Effector memory CD8-positive, alpha-beta T cell (primary cell): ENCODE measurements at places on chromosomes 11 and 22.

- peaks cover 3% of the 10 kb centered on the region for H3K36me3 ChIP-seq
- H3K27ac ChIP-seq: no peak overlapping the region
- DNase-seq: no peak
- no peak overlapping the region for H3K4me3 ChIP-seq
These were observed 673 bp upstream of the SHANK2 start for GRCh38 chr11:71252770-71253730.

DNA sequence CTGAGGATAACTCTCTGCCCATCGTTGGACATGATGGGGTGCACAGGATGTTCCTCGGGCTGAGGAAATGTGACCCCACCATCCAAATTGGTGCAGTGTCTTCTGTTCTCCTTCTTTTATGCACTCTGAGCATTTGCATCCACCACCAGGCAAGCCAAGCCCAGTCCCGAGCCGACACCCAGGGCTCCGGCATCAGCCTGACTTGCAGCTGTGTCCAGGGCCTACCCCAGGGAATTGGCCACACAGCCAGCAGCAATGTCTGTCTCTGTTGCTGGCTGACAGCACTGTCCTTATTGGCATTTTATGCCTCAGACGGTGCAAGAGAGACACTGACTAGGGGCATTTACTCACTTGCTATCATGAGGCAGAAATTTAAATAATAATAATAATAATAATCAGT lies 25.4 kb upstream of the CPT1A start:
- H3K36me3 ChIP-seq: no peaks in the 10 kb centered on the region
- no peak overlapping the region for H3K27ac ChIP-seq

DNA sequence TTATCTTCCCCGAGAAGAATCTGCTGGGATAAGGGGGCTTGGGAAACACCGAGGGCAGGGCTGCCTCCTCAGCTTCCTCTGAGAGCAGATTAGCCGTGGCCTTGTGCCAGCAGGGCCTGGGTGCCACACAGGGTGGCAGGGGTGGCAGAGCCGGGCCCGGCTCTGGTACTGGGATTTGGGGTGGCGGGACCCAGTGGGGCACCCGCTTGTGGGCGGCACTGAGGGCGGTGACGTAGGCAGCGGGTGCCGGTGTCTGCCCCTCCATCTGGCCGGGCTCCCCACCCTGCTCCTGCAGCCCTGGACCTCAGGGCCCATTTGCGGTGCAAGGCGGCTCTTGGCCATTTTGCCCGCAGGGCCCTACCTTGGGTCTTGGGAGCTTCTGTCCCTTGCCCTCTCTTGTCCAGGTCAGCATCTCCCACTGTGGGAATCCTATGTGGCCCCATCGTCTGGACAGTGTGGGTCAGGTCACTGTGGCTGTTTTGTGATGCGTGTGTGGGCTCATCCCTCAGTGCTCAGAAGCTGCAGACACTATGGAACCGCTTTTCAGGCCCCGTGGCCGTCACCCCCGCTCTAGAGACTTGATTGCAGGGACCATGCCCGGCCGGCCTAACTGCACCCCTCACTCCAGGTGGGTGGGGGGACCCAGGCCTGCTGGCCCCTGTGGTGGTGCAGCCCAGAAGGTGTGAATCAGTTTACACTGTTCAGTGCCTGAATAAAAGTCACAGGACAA lies 29.7 kb upstream of the KRTAP5-6 start:
- no peak overlapping the region for H3K4me3 ChIP-seq
- DNase-seq: no peak
- H3K4me1 ChIP-seq: no peaks in the 10 kb centered on the region
- peaks cover 17% of the 10 kb centered on the region for H3K36me3 ChIP-seq
- no peak overlapping the region for H3K27ac ChIP-seq

DNA sequence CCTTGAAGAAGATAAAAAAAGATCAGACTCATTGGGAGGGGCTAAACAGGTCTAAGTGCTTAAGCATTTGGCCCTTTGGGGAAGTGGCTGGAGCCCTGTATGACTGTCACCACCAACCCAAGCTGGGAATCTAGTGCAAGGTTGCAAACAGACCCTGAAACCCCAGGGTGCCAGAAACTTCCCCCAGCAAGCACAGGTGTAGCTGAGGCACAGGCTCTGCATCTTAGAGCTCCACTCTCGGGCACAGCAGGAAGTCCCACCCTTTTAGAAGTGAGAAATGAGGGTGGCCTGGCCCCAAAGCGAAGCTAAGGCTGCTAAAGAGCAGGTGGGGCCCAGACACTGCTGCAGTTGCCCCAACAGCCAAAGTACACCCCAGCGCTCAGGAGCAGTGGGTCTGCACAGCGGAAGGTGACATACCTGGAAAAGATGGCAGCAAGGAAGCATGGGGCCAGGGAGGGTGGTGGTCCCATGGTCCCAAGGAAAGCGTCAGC lies 5.8 kb upstream of the KDM2A start:
- H3K27ac ChIP-seq: peak overlapping the region; percentile 63
- DNase-seq: peak; percentile 14
- H3K27me3 ChIP-seq: no peaks in the 10 kb centered on the region
- H3K4me3 ChIP-seq: peak overlapping the region; percentile 69
- no peaks in the 10 kb centered on the region for H3K36me3 ChIP-seq
- H3K4me1 ChIP-seq: peaks cover 12% of the 10 kb centered on the region

- H3K27me3 ChIP-seq: peaks cover 24% of the 10 kb centered on the region
- no peaks in the 10 kb centered on the region for H3K4me1 ChIP-seq
- no peak for DNase-seq
- no peaks in the 10 kb centered on the region for H3K36me3 ChIP-seq
These were observed 221.4 kb downstream of the C11orf91 start for GRCh38 chr11:33479231-33479630.

DNA sequence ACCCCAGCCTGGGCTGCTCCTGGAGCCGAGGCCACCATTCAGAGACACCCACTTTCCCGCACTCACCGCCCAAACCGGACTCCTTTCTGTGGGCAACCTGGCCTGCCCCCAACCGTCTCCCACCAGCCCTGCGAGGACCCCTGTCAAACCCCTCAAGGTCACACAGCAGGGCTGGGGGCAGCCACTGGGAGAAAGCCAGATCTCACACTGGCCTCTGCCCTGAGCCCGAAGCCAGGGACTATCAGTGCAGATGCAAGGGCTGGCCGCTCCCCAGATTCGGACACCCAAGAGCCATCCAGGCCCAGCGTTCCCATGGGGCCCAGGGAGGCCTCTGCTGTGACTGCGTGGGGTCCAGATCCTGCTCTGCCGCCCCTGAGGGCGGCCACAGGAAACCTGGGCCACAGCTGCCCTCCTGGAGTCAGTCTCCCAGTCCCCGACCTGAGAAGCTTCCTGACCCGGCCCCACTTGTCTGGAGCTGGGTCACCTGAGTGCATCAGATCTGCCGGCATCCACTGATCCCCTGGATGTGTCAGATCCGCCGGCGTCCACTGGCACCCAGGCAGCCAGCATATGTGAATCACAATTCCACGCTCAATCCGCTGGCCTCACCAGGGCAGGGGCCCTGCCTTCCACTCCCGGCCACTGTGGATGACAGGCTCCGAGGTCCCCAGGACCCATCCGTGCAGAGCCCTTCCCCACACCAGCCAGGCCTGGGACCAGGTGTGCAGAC lies 139.7 kb downstream of the BRD1 start:
- no peak overlapping the region for H3K27ac ChIP-seq
- no peak for DNase-seq
- peaks cover 5% of the 10 kb centered on the region for H3K36me3 ChIP-seq
- no peak overlapping the region for H3K4me3 ChIP-seq
- peaks cover 50% of the 10 kb centered on the region for H3K27me3 ChIP-seq
- H3K4me1 ChIP-seq: no peaks in the 10 kb centered on the region

DNA sequence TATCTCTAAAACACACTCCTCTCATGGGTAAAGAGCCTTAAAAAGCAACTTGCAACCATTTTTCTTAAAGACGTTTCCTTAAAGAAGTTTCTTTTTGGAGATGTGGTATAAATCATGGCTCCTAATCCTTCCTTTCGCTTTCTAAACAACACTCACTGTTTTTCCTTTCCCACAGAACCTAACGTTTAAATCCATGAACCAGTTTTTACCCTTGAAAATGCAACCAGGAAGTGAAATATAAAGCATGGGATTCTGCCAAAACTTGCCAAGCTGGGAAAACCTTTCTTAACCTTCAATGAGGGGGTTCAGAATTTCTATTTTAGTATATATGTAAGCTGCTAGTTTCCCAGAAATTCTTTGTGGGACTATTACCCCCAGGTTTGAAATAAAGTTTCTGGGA lies 8.6 kb downstream of the PLEKHA7 start:
- H3K27ac ChIP-seq: no peak overlapping the region
- DNase-seq: no peak
- H3K27me3 ChIP-seq: no peaks in the 10 kb centered on the region

DNA sequence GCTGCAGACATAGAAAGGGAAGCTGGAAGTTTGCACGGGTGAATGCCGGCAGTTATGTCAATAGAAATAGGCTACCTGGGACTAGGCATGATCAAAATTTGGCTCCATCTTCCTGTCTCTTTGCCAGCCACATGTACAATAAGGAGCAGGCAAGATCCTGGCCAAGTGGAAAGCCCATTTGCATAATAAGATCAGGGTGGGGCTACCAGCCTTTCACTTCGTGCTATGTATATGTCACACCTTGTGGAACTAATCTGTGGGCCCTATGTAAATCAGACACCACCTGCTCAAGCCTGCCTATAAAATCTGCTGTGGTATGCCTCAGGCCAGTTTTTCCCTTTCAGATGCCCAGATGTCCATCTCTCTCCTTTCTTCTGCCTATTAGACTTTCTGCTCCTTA lies 79.3 kb upstream of the DRD2 start:
- no peak for DNase-seq
- H3K4me1 ChIP-seq: no peaks in the 10 kb centered on the region
- no peak overlapping the region for H3K4me3 ChIP-seq

DNA sequence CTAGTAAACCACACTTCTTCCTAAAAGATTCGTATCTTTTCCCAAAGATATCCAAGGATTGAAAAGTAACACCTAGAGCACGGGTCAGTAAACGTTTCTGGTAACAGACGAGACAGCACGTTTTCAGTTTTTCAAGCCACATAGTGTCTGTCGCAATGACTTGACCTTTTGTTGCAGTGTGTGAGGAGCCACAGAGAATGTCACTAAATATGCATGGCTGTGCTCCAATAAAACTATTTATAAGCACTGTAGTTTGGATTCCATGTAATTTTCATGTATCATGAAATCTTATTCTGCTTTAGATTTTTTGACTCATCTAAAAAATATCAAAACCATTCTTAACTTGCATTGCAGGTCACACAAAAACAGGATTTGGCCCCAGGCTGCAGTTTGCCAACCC lies 18.3 kb upstream of the MICAL3 start:
- no peak for DNase-seq
- H3K4me1 ChIP-seq: no peaks in the 10 kb centered on the region
- no peak overlapping the region for H3K27ac ChIP-seq
- H3K36me3 ChIP-seq: peaks cover under 1% of the 10 kb centered on the region
- H3K4me3 ChIP-seq: no peak overlapping the region

DNA sequence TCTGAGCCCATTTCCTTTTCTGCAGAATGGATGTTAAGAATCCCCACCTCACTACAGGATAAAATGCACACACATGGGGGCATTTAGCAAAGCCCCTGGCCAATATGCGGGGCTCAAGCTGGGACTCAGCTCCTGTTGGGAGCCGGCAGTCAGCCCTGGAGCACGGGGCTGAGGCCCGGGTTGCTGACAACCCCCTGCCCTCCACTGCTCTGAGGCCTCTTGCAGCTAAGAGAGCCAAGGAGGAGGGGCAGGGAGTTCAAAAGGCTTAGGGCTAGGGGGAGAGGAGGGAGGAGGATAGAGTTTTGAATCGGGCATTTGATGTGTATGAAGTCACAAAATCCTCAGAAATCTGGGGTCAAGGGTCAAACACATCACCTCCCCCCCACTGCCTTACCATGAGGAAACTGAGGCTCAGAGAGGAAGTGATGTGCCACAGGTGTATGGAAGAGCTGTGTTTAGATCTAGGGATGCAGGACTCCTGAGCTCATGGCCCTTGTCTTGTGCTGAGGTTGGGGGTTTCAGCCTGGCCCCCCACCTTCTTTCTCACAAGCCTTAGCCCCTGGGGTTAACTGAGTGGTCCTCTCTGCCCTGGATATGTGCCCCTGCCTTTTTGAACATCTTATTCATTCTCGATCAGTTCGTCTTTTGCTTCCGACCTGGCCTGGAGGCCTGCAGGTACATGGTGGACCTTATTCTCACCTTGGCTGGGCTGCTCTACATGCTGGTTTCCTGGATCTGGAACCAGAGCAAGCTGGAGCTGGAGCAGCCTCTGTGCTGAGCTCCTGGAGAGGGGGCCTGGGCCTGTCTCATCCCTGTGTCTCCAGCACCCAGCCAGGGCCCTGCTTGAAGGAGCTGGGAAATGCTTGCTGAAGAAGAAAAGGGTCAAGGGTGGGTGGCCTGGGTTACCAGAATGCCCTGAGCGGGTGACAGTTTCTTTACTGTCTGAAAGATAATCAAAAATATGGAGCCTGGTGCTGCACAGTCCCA lies 80.3 kb downstream of the LRRC32 start:
- peaks cover 3% of the 10 kb centered on the region for H3K4me1 ChIP-seq
- no peak for DNase-seq
- H3K4me3 ChIP-seq: no peak overlapping the region

- H3K4me1 ChIP-seq: no peaks in the 10 kb centered on the region
- no peak for DNase-seq
- H3K27ac ChIP-seq: no peak overlapping the region
- H3K4me3 ChIP-seq: no peak overlapping the region
- H3K36me3 ChIP-seq: no peaks in the 10 kb centered on the region
These were observed 2.0 kb downstream of the OR8D4 start for GRCh38 chr11:123903932-123904331.

DNA sequence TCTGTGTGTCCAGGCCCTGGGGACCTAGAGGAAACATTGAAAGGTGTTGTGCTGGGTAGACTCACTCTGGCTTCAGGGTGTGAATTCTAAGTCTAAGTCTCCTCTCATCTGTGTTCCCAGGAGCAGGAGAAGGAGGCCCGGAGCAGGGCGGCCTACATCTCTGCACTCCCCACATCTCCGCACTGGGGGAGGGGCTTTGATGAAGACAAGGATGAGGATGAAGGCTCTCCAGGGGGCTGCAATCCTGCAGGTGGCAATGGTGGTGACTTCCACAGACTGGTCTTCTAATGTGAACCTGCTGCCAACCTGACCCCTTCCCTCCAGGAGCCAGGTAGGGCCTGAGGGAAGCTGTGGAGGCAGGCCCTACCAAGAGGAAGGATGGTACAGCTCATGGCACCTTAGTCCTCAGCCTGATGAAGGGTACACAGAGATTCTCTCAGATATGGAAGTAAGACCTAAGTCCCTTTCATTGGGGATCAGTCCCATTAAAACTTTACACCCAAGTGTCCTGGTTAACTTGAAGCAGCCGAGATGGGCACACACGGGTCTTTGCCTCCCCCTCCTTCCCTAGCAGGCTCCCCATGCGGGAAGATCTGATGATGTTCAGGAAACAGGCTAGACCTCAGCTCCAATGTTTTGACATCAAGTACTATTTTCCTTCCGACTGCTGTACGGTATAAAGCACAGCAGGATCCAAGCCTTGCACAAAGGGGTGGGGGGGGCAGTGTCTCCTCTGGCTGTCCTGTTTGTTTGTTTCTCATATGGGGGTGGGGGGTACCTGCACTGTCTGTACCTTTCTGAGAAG lies 25.0 kb downstream of the USP35 start:
- H3K4me3 ChIP-seq: no peak overlapping the region
- no peaks in the 10 kb centered on the region for H3K27me3 ChIP-seq
- H3K36me3 ChIP-seq: peaks cover 15% of the 10 kb centered on the region
- no peak for DNase-seq
- H3K27ac ChIP-seq: peak overlapping the region; percentile 46
- H3K4me1 ChIP-seq: peaks cover 3% of the 10 kb centered on the region

GRCh38 chr11:16280256-16280682 lies 76.1 kb downstream of the SOX6 start:
- DNase-seq: no peak
- no peaks in the 10 kb centered on the region for H3K4me1 ChIP-seq
- H3K27ac ChIP-seq: no peak overlapping the region
- H3K27me3 ChIP-seq: no peaks in the 10 kb centered on the region
- no peaks in the 10 kb centered on the region for H3K36me3 ChIP-seq

- peaks cover 22% of the 10 kb centered on the region for H3K4me1 ChIP-seq
- H3K36me3 ChIP-seq: peaks cover 99% of the 10 kb centered on the region
- no peaks in the 10 kb centered on the region for H3K27me3 ChIP-seq
- H3K4me3 ChIP-seq: no peak overlapping the region
- H3K27ac ChIP-seq: no peak overlapping the region
These were observed 9.9 kb downstream of the PCSK7 start for GRCh38 chr11:117221775-117222517.
